ENCODE measurements at places on chromosomes 6 and 20.

DNA sequence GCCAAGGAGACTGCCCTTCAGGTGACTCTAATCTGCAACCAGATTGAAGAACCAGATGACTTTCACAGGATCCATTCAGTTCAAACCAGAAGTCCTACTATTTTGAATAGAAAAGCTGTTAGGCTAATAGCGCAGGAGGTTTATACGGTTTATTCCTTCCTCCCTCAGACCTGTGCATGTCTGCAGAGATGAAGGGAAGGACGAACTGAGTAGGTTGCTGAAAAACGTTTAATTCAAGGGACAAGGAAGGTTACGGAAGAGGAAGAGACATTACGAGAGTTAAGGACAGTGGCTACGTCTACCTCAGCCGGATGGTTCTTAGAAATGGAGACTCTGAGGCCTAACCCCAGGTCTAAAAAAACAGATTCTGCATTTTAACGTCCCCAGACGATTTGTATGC, 978 bp downstream of the AURKA start:
- no peak for DNase-seq

GRCh38 chr6:137851669-137852068, 15.4 kb upstream of the TNFAIP3 start:
- no peak for DNase-seq

GRCh38 chr6:143248359-143248758, 187.7 kb downstream of the AIG1 start:
- DNase-seq: no peak

GRCh38 chr6:42744351-42744893, 1.5 kb downstream of the TBCC start:
- no peak for DNase-seq

- no peak for DNase-seq
Observed at GRCh38 chr20:20737158-20737557, 24.7 kb upstream of the RALGAPA2 start.

Data from stimulated activated CD8-positive, alpha-beta memory T cell treated with anti-CD3 and anti-CD28 coated beads, Interleukin-4, amount 100 ng/mL, for 1 hour (primary cell).